Gastrocnemius medialis (tissue), 4 donors: ENCODE measurements at places on chromosomes 16 and 17. TPM values are rescaled to one million over a fixed set of nuclear protein-coding genes. Genes with fewer than 3 reads are reported as not detected.

Gene FMNL1
- total RNA-seq, result 0.22 TPM

Gene GJC1
- 5.4 TPM for total RNA-seq

Gene HAP1
- total RNA-seq, result not detected

Gene MC1R
- total RNA-seq, result 0.33 TPM

Gene TERF2IP
- 68.2 TPM for total RNA-seq

Gene FOXN1
- total RNA-seq, result not detected

Gene HS3ST4
- not detected for total RNA-seq

Gene USP36
- 20.4 TPM for total RNA-seq

Gene TP53TG3E
- not detected for total RNA-seq

Gene NEUROD2
- not detected for total RNA-seq

Gene TEX19
- not detected for total RNA-seq

Gene SOCS3
- total RNA-seq, result 16.5 TPM

Gene MAP2K4
- total RNA-seq, result 30.1 TPM

Gene KCNJ12
- total RNA-seq, result 35.7 TPM

Gene SLC5A10
- total RNA-seq, result not detected

Gene C16orf46
- total RNA-seq, result not detected

Gene GNG13
- not detected for total RNA-seq

Gene INCA1
- 4.1 TPM for total RNA-seq

Gene CUEDC1
- 31.2 TPM for total RNA-seq

Gene FOXJ1
- total RNA-seq, result 0.16 TPM

Gene MT4
- not detected for total RNA-seq

Gene CHAD
- total RNA-seq, result not detected

Gene SLC16A6
- 1.1 TPM for total RNA-seq
